ENCODE measurements at places on chromosomes 12 and 14.

DNA sequence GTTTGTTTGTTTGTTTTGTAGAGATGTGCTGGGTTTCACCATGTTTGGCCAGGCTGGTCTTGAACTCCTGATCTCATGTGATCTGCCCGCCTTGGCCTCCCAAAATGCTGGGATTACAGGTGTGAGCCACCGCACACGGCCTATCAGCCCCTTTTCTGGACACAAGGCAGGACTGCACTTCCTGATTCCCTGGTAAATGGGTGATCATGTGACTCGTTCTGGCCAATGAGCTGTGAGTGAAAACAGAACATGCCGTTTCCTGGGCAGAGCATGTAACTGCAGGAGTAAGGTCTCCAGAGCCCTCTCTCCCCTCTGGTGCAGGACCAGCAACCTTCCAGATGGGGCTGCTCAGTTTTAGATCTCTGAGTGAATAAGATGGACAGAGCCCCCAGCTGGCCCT is 92.7 kb downstream of the ITPK1 start:
- no peak for DNase-seq

DNA sequence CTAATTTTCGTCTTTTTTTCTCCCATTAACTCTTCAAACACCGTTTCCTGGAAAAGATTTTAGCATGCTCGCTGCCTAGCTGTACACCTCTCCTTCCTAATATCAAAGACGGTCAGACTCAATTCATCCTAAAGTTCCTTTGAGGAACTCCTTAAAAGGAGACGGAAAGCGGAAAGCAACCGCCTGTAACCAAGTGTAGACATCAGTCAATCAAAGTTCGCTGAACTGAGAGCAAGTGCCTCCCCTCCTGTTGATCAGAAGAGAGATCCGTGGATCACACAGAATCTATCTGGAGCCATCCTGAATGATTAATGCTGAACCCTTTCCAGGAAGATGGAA is 412 bp upstream of the TEP1 start:
- no peak for DNase-seq

DNA sequence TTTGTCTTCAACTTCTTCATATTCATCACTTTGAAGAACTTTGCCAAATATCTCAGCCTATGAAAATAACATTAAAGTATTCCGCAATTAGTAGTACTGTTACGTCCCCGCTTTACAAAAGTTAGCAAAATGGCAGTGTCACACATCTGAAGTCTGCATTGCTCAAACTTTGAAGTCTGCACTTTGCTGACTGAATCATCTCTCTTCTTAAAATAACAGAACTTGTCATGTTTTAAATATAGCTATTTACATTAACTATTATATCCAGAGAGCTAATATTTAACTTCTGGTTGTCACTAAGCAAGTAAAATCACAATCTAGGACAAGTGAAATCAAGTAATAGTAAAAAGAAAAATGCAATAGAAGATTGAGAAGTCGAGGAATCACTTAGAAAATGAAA is 34.5 kb downstream of the IPO8 start:
- DNase-seq: no peak

DNA sequence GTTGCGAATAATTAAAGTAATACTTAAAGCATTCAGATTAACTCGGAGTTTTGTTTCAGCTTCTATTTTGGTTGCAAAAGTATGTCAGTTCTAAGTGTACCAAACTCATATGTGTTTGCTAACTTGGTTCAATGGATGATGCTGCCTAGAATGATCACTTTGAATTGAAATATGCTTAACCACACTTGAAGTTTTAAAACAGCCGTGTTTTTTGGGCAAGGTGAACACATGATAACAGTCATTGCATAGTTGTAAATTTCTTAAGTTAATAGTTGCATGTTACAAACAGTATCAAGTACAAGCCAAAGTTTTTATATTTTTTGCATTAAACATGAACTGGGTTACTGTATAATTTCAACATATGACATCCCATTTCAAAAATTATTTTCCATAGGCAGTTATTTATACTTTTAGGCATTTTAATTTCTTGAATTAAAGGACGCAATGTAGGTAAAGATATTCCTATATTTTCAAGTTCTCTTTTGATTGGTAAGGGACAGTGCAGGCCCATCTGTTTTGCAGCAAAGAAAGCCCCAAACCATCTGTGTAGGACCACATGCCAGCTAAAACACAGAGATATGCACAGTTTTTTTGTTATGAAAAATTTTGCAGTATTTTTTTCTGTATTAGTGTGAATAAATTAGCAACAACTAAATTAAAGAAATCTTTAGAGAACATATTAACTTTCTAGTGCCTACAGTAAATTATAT is 575.5 kb downstream of the PRKD1 start:
- no peak for DNase-seq

DNA sequence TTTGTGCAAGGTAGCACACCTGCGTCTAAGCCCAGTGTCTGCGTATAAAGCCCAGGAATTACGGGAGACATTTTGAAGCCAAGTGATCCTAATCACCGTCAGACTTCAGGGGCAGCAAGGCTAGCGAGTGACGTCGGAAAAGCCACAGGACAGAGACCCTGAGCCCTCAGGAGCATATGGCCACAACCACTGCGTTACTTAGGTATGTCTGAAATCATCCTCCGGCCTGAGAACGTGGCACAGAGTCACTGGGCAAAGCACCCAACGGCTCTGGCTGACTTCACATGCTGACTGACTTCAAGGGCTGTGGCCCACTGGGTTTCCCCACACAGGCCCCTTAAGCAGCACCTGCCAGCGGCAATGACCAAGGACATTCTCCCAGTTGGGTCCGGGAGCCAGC is 71.5 kb downstream of the RIMBP2 start:
- no peak for DNase-seq

- no peak for DNase-seq
Measured at GRCh38 chr12:63875703-63876102, 31.2 kb downstream of the SRGAP1 start.

DNA sequence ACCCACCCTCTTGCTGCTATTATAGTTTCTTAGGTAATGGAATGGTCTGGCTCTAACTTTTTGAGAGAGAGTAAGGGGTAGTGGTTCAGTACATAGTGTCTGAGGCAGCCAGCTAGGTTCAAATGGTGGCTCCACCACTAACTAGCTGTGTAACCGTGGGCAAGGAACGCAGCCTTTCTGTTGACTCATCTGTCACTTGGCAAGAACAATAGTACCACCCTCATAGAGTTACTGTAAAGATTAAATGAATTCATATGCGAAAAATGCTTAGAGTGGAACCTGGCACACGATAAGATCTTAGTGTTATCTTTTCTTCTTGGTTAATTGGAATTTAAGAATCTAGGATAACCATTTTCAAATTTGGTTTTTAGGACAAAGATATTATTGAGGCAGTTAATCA is 14.0 kb downstream of the CCDC62 start:
- DNase-seq: peak; percentile 43

- no peak for DNase-seq
Measured at GRCh38 chr12:105067511-105068031, 16.7 kb downstream of the ALDH1L2 start.

GRCh38 chr12:32907166-32907565 is 10.6 kb upstream of the PKP2 start:
- no peak for DNase-seq

DNA sequence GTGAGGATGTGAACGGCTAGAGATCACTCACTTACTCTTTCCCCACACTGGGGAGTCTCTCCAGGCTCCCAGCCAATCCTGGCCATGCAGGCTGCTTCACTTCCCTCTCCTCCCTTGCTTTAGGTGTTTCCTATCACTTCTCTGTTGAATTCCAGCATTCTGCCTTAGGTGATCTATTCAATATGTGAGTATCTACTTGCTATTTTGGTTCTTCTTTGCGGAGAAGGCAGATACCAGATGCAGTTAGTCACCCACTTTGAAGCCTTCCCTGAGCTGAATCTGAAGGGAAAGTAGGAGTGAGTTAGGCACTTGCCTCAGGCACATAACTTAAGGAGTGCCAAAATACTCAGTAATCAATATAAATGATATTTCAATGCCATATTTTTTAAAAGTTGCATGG is 36.0 kb upstream of the FAR2 start:
- no peak for DNase-seq

DNA sequence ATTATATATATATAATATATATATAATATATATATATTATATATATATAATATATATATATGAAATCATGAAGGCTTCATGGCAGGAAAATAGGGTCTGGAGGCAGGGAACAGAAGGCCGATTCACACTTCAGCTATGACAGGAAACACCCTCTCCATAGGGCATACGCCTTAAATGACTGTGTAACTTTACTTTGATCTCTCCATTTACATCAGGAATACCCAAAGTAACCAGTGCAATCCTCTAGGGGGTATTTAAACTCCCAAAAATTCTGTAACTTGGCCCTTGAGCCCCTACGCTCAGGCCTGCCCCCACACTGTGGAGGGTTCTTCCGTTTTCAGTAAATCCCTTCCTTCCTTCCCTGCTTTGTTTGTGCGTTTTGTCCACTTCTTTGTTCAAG is 40.4 kb upstream of the PPP2R5C start:
- DNase-seq: no peak

DNA sequence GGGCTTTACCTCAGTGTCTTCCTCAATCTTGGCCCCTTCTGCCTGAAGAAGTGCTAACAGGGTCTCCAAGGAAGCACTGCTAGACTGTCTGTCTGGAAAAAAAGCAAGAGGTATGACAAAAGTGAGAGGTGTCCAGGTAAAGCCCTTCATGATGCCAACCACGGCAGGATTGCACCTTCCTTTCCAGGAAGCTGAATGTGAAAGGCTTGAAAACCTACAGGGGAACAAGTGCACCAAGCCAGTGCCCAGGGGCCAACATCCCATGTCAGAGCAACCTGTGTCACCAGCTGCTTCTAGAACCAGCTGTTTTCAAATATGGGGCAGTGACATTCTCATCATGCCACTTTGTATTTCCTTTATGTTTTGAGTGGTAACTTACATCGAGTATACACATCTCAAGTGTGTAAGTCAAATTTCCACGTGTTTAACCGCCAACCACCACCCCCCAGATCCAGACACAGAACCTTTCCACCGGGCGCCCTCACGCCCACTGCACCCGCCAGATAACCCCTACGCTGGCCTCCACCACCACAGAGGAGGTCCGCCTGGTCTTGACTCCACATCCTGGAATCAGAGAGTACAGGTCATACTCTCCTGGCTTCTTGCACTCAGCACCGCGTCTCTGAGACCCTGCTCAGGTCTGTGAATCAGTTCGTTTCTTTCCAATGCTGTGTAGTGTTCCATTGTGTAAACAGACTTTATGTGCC is 27.3 kb downstream of the VPS37B start:
- DNase-seq: no peak

DNA sequence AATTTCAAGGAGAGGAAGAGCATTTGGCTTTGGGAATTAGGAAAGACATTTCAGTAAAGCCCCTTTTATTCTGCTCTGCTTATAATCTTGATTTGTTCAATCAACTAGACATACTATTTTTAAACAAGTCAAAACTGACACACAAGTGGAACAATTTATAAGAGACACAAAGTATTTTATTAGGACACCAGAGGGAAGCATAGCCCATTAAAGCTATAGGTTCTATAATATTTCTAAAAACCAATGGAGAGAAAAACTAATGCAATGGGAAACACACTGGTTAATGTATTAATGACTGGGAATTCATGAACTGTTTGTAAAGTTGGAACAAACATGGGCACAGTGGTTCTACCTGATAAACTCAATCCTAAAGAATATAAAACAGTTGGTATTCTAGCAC is 15.3 kb upstream of the CERS5 start:
- no peak for DNase-seq

Measured in AG10803 (cell line).